ENCODE measurements at places on chromosomes 2 and 18.

DNA sequence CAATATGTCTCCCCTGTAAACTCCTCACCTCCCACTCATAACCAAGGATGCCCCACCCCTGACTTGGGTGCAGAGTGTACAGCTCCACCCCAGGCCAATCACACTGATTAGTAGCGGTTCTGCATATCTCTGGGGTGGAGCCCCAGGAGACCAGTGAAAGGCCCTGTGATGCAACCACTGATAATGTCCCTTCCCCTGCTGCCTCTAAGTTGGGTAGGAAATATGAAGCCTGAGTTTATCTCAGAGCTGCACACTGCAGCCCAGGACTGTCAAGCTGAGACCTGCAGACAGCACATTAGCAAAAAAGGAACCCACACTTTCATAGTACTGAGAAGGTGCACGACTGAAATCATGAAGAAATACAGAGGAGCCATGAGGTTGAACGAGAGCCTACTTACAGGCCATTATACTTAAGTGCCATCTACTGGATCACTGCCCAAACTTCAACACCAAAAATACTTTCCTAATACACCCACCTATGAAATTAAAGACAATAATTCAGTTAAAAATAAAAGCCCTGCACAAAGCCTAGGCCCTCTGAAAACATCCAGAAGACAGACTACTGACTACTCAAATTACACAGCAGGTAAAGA is 455.4 kb upstream of the LRRTM4 start:
- DNase-seq, result no peak

DNA sequence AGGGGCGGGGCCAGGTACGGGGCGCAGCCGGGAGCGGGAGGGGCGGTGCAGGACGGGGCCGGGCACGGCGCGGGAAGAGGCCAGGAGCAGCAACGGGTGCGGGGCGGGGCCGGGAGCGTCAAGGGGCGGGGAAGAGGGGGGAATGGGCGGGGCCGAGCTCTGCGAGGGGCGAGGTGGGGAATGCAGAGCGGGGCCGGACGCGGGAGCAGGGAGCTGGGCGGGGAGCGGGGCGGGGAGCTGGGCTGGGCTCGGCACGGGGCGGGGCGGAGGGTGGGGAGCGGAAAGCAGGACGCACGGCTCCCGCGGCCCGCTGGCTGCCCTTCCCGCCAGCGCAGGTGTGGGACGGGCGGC is at the start of gene IMPA2:
TSS of gene IMPA2 (plus strand) at position 316 of the 351 bp plus-strand sequence. CDS start 163 bp downstream, outside the sequence.
- peak; percentile 97 for DNase-seq

GRCh38 chr2:165743442-165743841 is 50.6 kb downstream of the GALNT3 start:
- no peak for DNase-seq

DNA sequence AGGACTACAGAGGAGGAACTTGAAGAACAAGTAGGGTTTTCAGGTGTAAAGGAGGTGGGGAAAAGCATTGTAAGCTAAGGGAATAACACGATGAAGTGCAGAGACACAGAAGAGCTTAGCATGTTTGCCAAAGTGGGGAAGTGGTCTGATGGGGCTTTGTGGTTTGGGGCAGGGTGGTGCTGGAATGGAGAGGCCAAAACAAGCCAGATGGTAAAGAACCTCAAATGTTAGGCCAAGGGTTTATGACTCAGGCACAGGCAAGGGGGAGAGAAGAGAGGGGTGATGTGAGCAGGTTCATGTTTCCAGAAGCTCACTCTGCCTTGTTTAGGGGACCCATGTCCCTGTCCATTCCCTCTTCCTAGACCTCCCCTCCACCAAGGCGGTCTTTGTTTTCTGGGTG is 104.5 kb upstream of the YWHAQ start:
- no peak for DNase-seq

DNA sequence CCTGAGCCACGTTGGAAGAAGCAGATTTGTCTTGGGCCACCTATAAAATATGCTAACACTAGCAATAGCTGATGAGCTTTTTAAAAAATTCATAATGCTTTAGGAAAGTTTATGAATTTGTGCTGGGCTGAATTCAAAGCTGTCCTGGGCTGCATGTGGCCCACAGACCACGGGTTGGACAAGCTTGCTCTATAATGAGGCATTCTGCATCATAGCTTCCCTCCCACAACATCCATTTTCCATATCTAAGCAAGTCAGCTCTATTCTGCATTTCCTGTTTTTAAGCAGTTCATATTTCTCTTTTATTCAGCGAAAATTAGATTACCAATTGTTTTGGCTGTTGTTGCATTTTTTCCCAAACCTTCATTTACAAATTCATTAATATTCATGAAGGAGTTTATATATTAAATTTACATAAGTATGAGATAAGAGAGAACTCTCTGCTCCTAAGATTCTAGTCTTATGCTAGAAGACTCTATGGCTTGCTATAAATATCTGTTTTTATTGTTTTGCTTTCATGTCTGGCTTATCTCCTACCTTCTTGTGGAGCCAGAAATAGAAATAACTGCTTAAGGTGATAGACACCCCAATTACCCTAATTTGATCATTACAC is 114.5 kb upstream of the HNRNPA3 start:
- no peak for DNase-seq

DNA sequence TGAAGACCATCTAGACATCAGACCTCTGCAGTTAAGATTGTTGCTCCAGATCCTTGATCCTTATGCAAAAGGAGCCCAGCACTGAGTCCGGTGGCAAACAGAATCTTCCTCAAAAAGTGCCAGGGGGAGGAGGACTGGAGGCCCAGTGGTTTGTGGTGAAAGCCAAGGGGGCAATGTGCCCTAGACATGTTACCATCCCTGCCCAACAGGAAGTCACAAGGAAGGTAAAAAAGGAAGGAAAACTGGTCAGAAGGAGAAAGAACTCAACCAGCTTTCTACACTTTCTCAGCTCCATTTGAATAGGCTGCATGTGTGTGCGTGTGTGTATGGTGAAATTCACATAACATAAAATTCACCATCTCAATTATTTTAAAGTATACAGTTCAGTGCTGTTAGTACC is 25.0 kb upstream of the KDM3A start:
- DNase-seq, result no peak

All from NCI-H2171 treated with DMSO at 0.1 percent for 48 hours (cell line).